ENCODE measurements at places on chromosomes 16 and 17.

DNA sequence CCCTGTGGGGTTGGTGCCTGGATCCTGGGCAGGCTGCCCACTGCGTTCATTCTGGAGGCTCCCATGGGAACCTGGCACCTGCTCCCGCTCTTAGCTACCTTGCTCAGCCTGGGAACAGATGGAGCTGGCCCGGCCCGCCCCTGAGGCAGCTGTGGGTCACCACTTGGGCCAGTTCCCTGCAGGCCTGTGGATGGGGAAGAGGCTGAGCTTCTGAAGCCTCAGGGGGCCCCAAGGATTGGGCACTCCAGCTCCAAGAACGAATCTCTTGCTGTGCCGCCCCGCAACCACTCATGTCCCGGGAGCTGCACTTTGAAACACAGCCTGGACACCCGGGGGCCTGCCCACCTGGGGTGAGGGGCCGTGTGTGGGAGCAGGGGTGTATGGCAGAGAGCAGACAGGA is 37.7 kb downstream of the BAHCC1 start:
- no peak for DNase-seq

- no peak for DNase-seq
Measured at GRCh38 chr17:37274461-37274860, 101.3 kb upstream of the C17orf78 start.

DNA sequence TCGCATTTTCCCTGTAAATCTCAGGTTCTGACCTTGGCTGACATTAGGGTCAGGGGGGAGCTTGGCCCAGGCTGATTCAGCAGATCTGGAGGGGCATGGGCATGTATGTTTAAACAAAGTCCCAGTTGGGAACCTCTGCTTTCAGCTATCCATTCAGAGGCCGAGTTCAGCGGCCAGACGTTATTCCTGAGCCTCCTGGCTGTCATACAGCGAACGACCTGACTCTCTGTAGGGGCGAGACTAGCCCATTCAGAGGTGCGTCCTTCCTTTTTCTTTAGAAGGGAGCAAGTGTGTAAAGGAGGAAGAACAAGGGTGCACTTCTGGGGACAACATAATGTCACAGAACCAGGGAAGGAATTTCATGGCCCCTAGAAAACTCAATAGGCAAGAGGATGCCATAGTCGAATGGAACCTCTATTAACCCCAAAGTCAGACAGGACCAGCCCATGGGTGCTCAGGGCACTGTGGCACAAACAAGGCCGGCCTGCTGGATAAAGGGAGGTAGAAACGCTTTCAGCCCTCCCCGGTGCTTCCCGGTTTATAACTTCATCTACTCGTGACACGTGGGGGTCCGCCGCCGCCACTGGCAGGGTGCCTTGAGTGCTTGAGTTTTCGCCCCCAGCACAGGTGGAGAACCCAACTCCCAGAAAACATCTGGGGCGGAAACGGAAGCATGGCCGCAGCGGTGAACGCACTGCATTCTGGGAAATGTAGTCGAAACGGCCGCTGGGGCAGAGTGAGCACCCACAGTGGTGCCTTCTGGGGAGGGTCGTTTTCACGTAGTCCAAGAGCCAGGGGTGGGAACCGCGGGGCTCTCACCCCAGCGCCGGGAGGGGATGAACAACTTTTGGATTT is 33.2 kb upstream of the PLCG2 start:
- DNase-seq = peak; percentile 80

- no peak for DNase-seq
Measured at GRCh38 chr16:17203424-17203823, 267.3 kb downstream of the XYLT1 start.

DNA sequence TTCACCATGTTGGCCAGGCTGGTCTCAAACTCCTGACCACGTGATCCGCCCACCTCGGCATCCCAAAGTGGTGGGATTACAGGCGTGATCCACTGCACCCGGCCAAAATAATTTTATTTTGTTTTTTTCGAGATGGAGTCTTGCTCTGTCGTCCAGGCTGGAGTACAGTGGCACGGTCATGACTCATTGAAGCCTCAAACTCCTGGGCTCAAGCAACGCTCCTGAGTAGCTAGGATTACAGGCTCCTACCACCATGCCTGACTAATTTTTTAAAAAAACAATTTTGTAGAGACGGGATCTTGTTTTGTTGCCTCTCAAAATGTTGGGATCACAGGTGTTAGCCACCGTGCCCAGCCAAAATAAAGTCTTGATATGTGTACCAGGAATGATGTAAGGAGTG is 2.4 kb upstream of the TTLL6 start:
- no peak for DNase-seq

Measured in CD4-positive, alpha-beta T cell treated with Interleukin-2 at 100 ng/mL for 4 hours (primary cell).